ENCODE measurements at places on chromosomes 4 and X.

GRCh38 chrX:20432048-20432447, 165.3 kb upstream of the RPS6KA3 start:
- DNase-seq = no peak

DNA sequence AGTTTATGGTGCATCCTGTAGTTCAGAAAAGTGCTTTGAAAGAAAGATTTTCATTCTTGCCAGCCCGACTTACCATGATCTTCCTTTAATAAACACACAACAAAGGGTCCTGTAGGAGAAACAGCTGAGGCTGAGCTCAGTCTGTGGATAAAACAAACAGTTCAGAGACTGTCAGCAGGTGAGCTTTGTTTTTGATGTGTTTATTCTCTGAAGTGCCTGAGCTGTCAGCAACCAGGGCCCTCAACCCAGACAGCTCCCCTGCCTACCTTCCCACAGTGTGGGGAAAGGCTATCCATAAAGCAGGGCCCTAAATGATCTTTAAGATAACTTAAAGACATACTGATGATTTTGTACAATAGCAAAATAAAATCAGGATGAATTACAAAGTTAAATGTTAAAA, 459.2 kb upstream of the GALNT7 start:
- no peak for DNase-seq

- DNase-seq = no peak
Observed at GRCh38 chr4:137370679-137371078, 161.6 kb downstream of the PCDH18 start.

- no peak for DNase-seq
Observed at GRCh38 chr4:38499101-38499500, 164.9 kb upstream of the KLF3 start.
